ENCODE measurements at places on chromosomes 13 and 19. TPM values are rescaled to one million over a fixed set of nuclear protein-coding genes. Genes with fewer than 3 reads are reported as not detected.

GRCh38 chr13:87084192-87084591 is 587.0 kb upstream of the SLITRK5 start:
- no peak for DNase-seq

- DNase-seq, result no peak
Observed at GRCh38 chr19:16089010-16089846, 12.9 kb downstream of the TPM4 start.

DNA sequence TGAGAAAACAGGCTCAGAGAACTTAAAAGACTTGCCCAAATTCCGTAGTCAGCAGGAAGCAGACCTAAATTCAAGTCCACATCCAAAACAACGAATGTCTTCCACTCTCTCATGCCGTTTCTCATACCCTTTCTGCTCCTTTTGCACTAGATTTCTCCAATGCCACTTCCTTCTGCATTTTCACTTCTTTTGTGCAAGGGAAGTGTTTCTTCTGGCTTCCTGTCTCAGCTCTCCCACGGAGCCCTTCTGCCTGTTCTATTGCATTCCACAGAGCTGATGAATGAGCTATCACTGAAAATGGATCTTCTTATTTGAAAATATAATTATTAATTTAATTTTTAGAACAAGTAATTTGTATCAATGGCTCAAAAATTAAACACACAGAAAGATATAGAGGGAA is 56.1 kb upstream of the STK24 start:
- no peak for DNase-seq

Gene ZNF729
- 0.04 TPM for total RNA-seq

Gene CABP5
- not detected for total RNA-seq
